CD8-positive, alpha-beta memory T cell (primary cell): ENCODE measurements at places on chromosomes 1 and 21. TPM values are rescaled to one million over a fixed set of nuclear protein-coding genes. Genes with fewer than 3 reads are reported as not detected.

Gene S100A2
- 0.81 TPM for total RNA-seq

Gene PTPN7
- 446 TPM for total RNA-seq

Gene KCND3
- total RNA-seq, result not detected

Gene TSPEAR
- total RNA-seq, result not detected

Gene RNF187
- 129 TPM for total RNA-seq

Gene TP73
- total RNA-seq, result 0.63 TPM

Gene TENT5C
- 4.1 TPM for total RNA-seq

Gene OR6K3
- not detected for total RNA-seq

Gene NGF
- not detected for total RNA-seq

Gene MCM3AP
- 133 TPM for total RNA-seq

Gene FCGR3B
- not detected for total RNA-seq

Gene AQP10
- not detected for total RNA-seq

Gene CYP4Z1
- total RNA-seq, result not detected

Gene LCE1F
- not detected for total RNA-seq

Gene NPR1
- not detected for total RNA-seq

Gene PADI4
- 0.27 TPM for total RNA-seq
